Caudate nucleus (tissue), 63 donors: ENCODE measurements at places on chromosomes 6 and 20.

DNA sequence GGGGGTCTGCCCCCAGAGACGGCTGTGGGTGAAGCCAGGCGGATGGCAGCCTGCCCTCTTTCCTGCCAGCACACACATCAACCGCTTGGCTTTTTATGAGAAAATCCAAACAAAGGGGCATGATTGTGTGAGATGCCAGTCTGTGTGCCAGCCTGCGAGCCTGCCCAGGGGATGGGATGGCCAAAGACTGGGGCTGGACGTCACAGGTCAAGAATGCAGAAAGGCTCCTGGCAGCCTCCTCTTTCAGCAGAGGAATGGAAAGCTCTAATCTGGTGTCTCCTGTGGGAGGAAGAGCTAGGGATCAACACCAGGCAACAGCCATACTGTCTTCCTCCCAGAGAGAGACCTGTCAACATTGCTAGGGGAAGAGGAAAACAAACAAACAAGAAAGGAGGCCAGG, 15.8 kb downstream of the TUBB2B start:
- peak; percentile 68 for DNase-seq

- DNase-seq, result no peak
Observed at GRCh38 chr6:170139531-170139930, 151.3 kb downstream of the DLL1 start.

DNA sequence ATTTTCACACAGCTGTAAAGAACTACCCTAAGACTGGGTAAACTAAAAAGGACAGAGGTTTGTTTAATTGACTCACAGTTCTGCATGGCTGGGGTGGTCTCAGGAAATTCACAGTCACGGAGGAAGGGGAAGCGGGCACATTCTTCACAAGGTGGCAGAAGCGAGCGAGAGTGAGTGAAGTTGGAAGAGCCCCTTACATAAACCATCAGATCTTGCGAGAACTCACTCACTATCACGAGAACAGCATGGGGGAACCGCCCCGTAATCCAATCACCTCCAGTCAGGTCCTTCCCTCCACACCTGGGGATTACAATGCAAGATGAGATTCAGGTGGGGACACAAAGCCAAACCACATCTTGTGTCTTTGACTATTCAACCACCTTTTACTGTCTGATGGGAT, 700.5 kb downstream of the TENT5A start:
- no peak for DNase-seq

GRCh38 chr6:147664092-147664491, 155.6 kb downstream of the SAMD5 start:
- no peak for DNase-seq

GRCh38 chr20:36065427-36065998, 89.0 kb upstream of the EPB41L1 start:
- no peak for DNase-seq

- no peak for DNase-seq
Observed at GRCh38 chr6:114281496-114281895, 61.3 kb downstream of the HS3ST5 start.

- no peak for DNase-seq
Observed at GRCh38 chr6:33725891-33726673, 14.6 kb upstream of the UQCC2 start.
